ENCODE measurements at places on chromosomes 6 and 20.

DNA sequence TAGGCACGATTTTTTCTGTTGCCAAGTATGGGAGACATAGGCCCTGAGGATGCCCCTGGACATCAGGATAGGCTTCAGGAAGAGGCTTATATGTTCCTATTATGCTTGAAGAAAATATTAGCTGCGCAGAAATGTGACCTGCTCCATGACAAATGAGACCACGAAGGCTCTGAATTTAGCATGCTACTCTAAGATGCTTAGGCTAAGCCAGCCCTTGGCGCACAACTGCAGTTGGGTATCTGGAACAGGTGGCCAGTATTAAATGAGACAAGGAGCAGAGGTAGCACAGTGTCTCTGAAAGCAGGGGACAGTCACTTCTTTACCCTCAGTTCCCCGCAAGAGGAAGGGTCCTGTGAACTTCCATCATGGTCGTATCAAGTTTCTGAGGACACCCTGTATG, 90.0 kb downstream of the RREB1 start:
- DNase-seq, result no peak

- no peak for DNase-seq
Observed at GRCh38 chr6:115898246-115898645, 162.4 kb downstream of the FRK start.

DNA sequence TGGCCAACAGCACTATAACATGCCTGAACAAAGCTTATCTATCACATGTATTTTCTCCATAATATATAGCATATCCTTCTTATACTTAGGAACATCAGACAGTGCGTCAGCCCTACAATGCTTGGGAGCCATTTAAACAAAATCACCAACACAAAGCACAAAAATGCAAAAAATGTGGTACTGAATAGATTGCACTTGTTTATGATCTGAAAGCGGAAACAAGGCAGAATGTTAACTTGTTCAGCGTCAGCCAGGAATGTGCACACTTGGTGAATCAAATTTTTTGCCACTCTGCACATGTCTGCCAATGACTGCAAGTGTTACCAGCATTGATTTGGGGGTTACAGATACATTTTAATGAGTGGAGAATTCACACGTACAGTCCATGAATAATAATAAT, 14.8 kb downstream of the SLC35A1 start:
- no peak for DNase-seq

DNA sequence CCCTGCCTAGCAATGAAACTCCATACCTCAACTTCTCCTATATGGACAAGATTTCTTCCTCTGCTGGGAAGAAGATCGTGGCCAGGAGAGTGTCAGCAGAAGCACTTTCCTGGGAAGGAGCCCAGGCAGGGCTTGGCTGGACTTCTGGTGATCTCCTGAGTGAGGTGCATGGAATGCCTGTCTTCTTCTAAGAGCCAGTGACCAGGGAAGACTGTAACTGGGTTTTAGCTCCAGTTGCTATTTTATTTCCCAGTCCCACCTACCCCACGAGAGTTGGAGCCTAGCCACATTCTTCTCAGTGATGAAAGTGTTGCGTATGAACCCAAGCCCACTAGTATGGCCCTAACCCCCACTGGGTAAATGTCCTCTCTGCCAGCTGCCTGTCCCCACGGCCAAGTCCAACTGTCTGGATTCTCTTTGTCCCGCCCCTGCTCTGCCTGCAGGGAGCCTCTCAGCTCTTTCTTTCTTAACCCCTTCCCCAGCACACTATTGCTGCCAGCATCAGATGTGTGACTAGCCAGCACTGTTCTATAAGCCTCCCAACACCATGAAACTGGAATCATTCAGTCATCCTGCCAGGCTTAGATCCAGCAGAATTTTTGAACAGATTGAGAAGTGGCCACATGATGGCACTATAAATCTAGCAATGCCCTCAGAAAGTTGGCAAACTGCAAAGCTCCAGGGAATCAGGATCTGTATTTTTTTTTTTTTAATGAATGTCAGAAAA, 69.8 kb upstream of the FAM184A start:
- DNase-seq, result no peak

DNA sequence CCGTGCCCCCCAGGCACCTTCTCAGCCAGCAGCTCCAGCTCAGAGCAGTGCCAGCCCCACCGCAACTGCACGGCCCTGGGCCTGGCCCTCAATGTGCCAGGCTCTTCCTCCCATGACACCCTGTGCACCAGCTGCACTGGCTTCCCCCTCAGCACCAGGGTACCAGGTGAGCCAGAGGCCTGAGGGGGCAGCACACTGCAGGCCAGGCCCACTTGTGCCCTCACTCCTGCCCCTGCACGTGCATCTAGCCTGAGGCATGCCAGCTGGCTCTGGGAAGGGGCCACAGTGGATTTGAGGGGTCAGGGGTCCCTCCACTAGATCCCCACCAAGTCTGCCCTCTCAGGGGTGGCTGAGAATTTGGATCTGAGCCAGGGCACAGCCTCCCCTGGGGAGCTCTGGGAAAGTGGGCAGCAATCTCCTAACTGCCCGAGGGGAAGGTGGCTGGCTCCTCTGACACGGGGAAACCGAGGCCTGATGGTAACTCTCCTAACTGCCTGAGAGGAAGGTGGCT, 960 bp downstream of the TNFRSF6B start:
- no peak for DNase-seq

- DNase-seq, result no peak
Observed at GRCh38 chr6:20817806-20818320, 283.6 kb downstream of the CDKAL1 start.

DNA sequence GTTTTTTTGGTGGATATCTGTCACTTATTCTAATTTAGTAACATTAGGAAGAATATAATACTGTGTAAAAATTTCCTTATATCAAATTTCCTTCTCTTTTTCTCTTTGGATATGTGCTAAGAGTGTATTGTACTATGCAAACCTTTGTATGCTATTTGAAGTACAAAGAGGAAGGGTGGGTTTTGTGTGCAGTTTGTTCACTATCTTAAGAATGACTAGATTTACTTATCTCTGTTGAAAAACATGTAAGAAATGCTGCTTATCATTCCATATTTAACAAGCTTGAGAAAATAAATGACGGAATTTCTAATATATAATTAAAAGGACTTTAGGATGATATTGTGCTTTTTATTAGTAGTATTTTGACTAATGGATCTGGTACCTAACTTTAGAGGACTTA, 13.1 kb downstream of the CD2AP start:
- no peak for DNase-seq

- no peak for DNase-seq
Observed at GRCh38 chr6:137231895-137232294, 12.7 kb upstream of the IFNGR1 start.

DNA sequence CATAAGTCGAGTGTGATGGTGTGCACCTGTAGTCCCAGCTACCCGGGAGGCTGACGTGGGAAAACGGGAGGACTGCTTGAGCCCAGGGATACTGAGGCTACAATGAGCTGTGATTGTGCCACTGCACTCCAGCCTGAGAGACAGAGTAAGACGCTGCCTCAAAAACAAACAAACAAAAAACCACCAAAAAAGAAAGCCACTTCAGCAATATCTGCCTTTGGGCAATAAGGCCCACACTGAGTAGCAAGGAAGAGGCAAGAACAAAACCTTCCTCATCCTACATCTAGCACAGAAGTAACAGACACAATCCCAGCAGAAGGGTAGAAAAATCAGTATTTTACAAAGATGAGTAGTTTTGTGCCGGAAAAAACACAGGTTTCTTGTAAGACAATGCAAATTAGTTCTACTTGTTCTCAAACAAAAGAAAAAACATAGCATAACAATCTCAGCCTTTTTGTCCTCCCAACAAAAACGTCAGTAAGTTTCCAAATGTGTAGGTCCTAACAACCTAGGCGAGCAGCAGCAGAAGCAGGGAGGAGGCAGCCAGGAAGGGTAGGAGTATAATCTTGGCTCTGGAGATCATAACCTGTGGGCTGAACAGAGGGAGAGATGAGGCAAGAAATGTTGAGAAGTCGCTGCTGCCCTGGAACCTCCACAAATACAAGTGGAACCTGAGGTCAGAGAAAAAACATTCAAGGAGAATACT, 5.7 kb downstream of the PPP1R10 start:
- no peak for DNase-seq

- DNase-seq, result no peak
Observed at GRCh38 chr6:112613410-112613809, 266.3 kb downstream of the RFPL4B start.

GRCh38 chr6:118783931-118784550, 109.9 kb upstream of the ASF1A start:
- DNase-seq, result no peak

DNA sequence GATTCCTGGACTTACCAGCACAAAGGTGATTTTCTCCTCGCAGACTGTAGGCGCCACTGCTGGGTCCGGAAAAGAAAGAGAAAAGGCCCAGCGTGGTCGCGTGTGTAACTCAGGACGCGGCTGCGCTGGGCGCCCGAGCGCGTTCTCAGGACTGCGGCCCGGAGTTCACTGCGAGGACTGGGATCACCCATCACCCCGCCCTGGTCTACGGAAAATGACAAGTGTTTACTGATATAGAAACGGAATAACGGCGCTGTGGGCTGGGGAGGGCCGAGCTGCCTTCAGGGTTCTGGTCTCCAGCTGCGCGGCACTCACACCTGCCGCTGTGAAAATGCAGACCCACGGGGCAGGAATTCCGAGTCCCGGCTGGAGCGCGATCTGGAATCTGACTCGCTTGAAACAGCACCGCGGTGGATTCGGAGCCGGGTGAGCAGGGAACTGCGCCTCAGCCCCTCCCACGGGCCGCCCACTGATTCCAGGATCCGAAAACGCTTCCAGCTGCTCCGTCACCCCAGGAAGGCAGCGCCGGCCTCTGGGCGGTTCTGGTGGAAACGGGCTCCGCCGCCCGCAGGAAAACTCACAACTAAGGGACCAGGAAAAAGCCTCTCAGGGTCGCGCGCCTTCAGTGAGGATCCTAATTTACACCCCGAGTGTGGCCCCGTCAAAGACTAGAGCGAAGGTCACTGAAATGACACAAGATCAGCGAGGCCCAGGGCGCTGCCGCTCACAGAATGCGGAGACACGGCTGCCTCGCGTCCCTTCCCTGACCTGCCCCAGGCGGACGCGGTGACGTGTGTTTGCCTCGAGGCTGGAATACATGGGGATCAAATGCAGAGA, 34.5 kb downstream of the HLA-A start:
- no peak for DNase-seq

- DNase-seq, result no peak
Observed at GRCh38 chr6:62150048-62150663, 135.9 kb downstream of the KHDRBS2 start.

GRCh38 chr20:41422953-41423352, 56.3 kb upstream of the EMILIN3 start:
- no peak for DNase-seq

DNA sequence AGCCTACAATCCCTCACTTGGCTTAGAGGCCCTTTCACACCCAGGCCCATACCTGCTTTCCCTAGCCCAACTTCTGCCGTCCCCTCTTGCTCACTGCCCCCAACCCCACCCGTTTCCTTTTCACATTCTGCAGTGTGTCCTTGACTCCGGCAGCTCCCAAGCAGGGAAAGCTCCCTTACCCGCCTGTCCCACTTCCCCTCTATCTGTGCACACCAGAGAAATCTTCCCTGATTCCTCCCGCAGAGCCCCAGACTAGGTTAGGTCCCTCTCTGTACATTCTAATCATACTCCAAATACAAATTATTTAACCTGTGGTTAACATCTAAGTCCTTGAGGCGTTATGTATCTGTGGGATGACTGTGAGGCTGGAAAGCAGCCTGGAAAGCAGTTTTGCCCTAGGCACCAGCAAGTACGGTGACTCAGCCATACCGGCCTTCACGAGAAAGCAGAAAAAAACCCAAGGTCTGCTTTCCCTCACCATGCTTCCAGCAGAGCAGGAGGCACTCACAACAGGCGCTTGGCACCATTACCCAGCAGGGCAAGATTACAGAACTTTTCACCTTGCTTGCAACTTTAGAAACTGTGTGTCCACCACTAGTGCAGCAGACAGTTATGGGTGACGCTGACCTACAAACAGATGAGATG, 22.3 kb downstream of the ELOVL5 start:
- DNase-seq, result no peak

- no peak for DNase-seq
Observed at GRCh38 chr6:150435832-150436231, 67.0 kb downstream of the IYD start.

GRCh38 chr20:5827098-5827853, 77.1 kb downstream of the SHLD1 start:
- DNase-seq, result no peak

DNA sequence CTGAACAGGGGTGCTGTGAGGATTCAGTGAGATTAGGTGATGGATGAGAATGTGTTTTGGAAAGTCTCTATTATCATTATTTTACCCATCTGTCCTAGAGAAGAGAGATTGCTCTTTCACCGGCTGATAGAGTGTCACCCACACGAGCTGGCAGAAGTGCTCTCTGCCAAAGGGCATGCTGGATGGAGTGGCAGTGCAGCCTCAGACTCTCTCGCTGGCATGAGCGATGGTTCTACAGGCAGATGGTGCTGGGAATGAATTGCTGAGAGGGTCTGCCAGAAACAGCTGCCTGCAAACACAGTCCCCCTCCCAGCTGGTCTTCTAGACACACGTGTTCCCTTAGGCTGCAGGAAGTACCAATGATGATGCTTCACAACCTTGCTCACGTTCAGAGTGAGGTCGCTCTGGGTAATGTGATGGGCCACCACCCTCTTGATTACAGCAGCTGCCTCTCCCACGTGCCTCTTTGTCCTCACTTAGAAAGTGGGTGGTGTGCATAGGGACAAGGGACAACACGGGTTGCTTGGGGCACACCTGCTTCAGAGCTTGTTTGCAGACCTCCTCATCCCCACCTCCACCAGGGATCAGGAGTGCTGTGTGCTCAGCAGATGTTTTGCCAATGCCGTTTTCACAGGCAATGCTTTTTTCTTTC, 84.7 kb downstream of the FOXA2 start:
- no peak for DNase-seq

GRCh38 chr20:58146081-58146745, 82.2 kb downstream of the ANKRD60 start:
- no peak for DNase-seq

DNA sequence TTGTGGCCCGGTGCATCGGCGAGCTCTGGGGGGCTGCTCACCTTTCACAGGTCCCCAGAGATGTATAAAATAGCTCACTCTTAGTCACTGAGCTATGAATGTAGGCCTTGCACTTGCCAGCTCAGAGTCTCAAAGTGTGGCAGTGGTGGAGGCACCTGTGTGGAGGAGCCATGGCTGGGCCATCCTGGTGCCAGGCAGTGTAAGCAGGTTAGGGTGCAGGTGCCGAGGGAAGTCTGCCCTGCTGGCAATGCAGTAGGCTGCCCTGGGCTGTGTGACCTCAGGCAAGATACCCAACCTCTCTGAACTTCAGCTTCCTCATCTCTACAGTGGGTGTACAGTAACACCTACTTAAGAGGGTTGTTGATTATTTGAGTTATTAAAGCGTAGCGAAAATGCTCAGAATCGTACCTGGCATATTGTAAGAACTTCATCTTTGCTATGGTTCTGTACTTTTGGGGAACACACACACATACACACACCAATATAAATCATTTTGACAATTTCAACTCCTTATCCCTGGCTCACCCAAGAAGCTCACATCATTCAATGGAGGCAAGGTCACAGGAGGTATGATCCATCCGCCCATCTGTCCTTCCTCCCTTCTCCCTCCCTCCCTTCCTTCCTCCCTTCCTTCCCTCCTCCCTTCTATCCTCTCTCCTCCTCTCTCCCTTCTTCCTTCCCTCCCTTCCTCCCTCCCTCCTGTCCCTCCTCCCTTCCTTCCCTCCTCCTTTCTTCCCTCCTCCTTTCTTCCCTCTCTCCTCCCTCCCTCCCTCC, 66.8 kb upstream of the STX16 start:
- DNase-seq, result no peak

GRCh38 chr20:2652724-2653555, 508 bp downstream of the NOP56 start:
- no peak for DNase-seq
